Effector CD4-positive, alpha-beta T cell (primary cell): ENCODE measurements at places on chromosomes 16 and 17.

- DNase-seq, result no peak
These were observed 36.9 kb upstream of the ATP2A3 start for GRCh38 chr17:4001048-4001590.

- DNase-seq, result no peak
These were observed 59.9 kb upstream of the CDH5 start for GRCh38 chr16:66306366-66307150.

DNA sequence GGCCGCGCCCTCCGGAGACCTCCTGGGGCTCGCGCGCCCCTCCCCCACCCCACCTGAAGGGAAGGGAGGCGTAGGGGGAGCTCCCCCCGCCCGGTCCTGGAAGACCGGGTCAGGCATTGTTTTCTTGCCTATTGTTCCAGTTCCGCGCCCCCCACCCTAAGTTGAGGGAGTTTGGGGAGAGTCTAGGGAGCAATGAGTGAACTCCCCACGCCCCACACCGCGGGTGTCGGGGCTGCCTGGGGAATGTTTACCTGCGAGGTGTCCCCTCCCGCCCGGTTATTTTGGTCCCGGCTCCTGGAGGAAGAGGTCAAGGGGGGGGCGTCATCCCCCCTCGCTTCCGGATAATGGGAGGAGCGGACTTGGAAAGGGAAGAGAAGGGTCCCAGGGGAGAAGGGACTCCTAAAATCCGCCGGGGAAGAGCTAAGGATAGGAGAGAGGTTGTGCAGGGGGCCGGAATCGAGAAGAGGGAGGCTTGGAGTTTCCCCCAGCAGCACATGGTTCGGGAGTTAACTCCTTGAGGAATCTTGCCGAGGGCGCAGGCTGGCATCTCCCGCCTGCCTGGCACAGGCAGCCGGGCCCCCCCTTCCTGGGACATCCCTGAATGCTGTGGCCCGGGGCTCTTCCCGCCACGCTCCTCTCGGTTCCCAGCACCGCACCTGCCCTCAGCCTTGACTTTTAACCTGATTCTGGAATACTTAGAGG lies 881 bp downstream of the MLLT6 start:
- DNase-seq, result no peak

DNA sequence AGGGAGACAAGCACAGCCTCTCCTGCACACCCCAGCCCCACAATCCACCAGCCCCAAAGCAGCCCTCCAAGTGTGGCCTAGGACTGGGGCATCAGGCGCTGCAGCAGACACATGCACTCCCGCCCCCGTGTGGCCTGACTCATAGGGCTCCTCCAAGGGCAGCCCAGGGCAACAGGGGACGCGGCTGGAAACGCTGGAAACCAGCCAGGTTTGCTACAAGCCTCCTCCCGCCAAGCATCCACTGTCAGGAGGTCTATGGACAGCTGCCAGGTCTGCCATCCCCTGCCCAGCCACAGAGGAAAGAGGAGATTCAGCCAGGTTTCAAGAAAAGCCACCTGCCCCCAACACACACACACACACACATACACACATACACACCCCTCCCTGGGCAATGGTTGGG lies 25.8 kb downstream of the SRCIN1 start:
- no peak for DNase-seq

DNA sequence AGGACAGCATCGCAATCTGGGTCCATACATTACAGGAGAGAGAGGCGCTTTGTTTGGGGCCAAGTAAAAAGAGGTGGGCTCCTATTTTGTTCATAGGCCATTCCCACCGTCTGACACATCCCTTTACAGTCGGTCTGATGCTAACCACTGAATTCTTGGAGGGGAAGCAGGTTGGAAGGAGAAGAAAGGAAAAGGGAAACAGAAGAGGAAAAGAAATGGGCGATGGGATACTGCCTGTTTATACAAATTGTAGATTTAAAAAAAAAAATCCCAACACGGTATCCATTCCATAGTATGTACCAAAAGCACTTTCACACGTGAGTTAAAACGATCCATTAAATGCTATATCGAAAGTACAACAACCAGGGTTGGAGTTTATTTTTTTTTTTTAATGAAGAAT lies 4.0 kb upstream of the ZFHX3 start:
- DNase-seq, result no peak

DNA sequence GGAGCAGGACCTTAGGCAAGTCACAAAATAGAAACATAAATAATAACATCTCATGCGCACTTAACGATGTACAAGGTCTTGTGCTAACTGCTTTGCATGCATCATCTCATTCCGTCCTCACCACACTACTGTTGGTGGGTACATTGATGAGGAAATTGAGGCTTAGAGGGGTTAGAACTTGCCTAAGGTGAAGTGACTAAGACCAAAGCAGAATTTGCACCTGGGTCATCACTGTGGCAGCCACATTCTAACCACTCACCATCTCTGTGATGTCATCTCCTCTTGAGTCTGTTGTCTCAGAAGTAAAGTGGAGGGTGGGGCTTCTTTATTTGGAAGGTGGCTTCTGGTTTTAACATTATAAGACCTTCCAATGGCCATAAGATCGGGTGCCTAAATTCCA lies 20.4 kb upstream of the TRIM25 start:
- no peak for DNase-seq

DNA sequence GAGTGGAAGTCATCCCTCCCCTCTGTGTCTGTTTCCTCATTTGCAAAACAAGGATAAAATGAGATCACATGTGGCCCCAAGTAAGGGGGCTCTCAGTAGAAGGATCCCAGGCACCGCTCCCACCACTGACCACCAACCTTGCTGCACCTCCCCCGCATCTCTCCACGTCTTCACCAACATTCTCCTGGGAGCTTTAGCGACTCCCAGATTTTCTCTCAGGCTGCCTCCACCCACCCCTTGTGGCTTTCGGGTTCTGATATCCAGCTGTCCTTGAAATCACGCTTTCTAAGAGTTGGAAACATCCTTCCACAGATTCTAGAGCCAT lies 16.4 kb upstream of the NTN1 start:
- DNase-seq, result no peak

- no peak for DNase-seq
These were observed 57.1 kb downstream of the GTF3C1 start for GRCh38 chr16:27492588-27492979.

DNA sequence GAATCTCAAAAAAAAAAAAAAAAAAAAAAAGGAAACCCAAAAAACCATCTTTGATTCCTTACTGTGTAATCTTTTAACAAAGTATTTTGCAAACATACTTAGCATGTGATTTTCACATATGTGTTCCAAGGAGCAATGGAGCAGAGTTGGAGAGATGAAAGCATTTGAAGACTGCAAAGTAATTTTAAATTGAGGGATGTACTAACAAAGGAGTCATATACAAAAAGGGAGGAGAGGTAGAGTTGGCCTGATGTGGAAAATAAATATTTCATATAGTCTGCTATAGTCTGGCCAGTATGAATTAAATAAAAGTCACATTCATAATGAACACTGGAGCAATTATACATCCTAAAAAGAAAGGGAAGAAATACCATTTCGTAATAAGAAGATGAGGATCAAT lies 265.8 kb upstream of the TBX2 start:
- no peak for DNase-seq

DNA sequence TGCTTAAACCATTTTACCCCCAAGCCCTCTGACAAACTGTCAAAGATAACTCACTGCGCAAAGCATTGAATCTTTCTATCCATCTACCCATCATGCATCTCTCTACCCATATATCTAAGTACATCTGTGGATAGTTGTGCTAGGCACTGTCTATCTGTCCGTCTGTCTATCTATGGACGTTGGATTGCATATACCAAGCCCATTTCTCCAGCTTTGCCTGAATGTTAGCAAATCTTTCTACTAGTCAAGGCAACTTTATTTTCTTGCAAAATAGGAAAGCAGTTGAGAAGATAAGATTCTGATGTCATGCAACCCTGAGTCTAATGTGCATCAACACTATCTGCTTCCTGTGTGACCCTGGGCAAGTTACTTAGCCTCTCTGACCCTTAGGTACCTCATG lies 117.2 kb downstream of the XYLT1 start:
- no peak for DNase-seq

DNA sequence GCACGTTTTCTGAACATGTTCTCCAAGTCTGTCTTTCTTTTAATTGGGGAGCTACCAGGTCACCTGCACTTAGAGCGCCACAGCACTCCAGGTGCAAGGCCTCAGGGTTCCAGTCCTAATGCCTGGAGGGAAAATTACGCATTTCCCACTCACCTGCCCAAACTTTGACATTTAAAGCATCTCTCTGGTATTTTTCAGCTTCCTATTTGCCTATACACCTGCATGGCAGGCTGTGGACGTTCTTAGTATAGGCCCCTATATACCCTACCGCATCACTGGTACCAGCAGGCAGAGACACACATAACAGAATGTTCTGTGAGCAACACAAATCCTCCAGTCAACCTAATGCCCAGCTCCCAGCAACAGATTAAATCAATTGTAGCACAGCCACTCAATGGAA lies 213.3 kb downstream of the MRTFB start:
- no peak for DNase-seq

- DNase-seq, result no peak
These were observed 17.4 kb downstream of the SALL1 start for GRCh38 chr16:51133688-51134087.

DNA sequence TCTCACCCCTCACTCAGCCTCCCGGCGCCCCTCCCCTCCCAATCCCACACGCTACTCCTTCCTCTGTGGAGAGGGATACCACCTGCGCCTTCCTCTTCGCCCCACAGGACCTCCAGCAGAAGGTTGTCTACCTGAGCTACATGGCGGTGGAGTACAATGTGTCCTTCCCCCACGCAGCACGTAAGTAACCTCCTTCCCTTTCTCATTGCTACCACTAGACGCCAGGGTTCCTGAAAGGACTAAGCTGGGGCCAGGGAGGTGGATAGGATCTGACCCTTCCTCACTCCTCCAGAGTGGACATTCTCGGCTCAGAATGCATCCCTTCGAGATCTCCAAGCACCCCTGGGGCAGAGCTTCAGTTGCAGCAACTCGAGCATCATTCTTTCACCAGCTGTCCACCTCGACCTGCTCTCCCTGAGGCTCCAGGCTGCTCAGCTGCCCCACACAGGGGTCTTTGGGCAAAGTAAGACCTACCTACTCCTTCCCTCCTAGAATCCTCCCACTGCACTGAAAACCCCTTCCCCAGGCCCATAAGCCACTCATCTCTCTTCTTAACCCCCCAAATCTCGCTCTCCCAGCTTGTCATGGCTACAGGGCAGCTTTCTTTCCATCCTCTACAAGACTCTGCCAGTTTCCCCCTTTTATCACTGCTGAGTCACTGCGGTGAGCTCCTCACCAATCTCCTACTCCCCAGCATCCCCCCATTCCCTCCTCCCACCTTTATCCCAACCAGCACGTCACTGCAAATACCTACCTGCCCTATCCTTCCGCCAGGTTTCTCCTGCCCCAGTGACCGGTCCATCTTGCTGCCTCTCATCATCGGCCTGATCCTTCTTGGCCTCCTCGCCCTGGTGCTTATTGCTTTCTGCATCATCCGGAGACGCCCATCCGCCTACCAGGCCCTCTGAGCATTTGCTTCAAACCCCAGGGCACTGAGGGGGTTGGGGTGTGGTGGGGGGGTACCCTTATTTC lies 1.5 kb downstream of the CD68 start:
- no peak for DNase-seq
